Stimulated activated CD4-positive, alpha-beta T cell treated with anti-CD3 and anti-CD28 coated beads, Interleukin-4, amount 100 ng/mL, for 4 hours (primary cell): ENCODE measurements at places on chromosomes 4 and X.

- DNase-seq: no peak
Observed at GRCh38 chrX:43717161-43717560, 61.1 kb downstream of the MAOA start.

- no peak for DNase-seq
Observed at GRCh38 chr4:72312032-72312650, 256.9 kb downstream of the ADAMTS3 start.

DNA sequence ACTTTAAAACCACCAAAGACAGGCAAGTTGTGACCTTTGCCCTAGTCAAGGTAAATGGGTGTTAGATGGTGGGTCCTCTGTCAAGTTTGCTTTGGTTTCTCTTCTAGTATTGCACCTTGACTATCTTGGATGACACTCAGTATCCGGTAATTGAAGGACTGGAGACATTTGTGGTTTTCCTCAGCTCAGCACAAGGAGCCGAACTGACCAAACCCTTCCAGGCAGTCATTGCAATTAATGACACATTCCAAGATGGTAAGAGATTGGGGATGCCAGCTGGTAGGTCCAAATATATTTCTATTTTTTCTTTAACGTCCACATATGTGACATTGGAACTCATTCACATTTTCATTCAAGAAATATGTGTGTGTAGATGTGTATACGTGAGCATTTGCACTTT lies 69.3 kb upstream of the ANXA3 start:
- DNase-seq: no peak

- DNase-seq: peak; percentile 81
Observed at GRCh38 chrX:1661048-1661921, 46.4 kb downstream of the ASMT start.
